Amniotic epithelial cell (primary cell): ENCODE measurements at places on chromosomes 3 and 15.
A peak's percentile ranks its signal among the peaks of the same experiment; 100 is the strongest.

DNA sequence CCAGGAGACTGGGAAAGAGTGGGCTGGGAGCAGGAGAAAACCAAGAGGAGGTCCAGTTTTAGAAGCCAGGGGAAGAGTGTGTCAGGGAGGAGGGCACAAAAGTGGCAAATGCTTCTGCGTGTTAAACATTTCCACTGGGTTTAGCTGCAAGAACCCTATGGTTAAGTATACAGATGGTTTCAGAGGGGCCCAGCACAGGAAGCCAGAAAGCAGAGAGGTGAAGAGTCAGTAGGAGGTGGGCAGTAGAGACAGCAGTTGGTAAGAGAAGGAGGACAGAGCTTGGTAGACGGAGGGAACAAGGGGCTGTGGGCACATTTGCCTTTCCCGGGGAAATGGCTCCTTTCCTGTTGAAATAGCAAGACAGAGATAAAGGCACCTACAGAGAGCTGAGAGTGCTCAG is 133.8 kb downstream of the EPHB1 start:
- DNase-seq = no peak

GRCh38 chr3:193702967-193703366 is 110.0 kb downstream of the OPA1 start:
- no peak for DNase-seq

DNA sequence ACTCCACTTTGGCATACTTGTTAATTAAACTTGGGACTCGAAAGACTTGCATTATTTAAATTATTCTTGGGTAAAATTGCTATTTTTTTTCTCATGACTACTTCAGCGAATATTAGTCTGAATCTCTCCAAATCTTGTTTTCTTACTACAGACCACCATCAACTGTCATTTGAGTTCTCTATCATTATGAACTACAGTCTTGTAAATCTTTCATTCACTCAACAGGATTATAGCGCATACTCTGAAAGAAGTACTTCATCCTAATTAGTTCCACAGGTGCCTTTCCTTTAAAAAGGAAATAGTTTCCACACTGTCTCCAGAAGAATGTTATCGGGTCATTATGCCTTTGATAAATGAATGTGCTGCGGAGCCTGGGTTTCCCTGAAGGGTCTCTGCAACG is 149.5 kb downstream of the NLGN1 start:
- no peak for DNase-seq

- DNase-seq = no peak
These were observed 112.9 kb downstream of the AKAP13 start for GRCh38 chr15:85493260-85493659.

GRCh38 chr3:33134026-33134625 is 20.3 kb downstream of the CRTAP start:
- peak; percentile 57 for DNase-seq

DNA sequence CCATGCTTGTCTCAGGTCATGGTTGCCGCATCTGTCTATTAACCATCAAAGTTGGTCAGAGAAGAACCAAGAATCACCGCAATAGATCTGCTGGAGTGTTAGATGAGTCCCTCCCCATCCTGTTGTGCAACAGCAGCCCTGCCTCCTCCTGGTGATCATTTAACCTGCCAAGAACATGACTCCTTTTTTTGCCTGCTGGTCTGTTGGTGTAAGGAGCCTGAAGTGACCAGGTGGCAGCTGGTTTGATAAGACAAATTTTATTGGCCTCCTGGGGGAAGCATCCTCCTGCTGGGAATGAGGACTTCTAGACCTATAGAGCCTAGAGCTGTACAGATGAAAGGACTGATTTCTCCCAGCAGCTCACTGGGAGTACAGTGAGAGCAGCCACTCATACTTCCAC is 43.5 kb upstream of the RAF1 start:
- peak; percentile 71 for DNase-seq

GRCh38 chr3:26236531-26236930 is 386.0 kb upstream of the LRRC3B start:
- DNase-seq = no peak

DNA sequence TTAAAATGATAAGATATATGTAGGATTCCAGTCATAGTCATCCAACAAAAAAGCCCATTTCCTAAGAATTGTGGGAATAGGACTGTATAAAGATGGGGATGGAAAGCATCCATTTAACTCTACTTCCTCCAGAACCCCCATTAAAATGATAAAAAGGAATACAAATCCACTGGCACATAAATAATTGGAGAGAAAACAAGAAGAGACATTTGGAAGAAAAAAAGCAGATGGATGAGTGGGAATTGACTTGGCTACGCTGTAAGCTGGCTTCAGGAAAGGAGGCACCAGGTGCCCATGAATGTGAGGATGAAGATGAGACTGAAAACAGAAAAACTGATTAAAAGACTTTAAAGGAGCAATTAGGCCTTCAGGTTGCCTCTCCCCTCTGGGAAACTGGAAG is 91.8 kb downstream of the ST8SIA2 start:
- no peak for DNase-seq

DNA sequence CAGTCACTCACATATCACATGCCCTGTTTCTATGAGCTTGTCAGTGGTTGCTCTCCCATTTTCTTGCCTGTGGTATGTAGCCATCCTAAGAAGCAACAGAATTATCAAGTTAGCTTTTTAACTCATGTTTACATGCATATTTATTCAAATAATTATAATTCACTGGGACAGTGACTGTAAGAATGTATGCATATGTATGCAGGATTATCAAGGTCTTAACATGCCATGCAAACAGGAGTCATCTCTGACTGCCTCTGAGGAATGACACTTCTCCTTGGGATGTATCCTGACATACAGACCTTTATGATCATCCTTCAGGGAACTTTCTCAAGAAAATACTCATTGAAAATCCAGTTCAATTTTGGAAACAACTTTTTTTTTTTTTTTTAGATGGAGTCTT is 240.9 kb downstream of the CPNE4 start:
- no peak for DNase-seq

DNA sequence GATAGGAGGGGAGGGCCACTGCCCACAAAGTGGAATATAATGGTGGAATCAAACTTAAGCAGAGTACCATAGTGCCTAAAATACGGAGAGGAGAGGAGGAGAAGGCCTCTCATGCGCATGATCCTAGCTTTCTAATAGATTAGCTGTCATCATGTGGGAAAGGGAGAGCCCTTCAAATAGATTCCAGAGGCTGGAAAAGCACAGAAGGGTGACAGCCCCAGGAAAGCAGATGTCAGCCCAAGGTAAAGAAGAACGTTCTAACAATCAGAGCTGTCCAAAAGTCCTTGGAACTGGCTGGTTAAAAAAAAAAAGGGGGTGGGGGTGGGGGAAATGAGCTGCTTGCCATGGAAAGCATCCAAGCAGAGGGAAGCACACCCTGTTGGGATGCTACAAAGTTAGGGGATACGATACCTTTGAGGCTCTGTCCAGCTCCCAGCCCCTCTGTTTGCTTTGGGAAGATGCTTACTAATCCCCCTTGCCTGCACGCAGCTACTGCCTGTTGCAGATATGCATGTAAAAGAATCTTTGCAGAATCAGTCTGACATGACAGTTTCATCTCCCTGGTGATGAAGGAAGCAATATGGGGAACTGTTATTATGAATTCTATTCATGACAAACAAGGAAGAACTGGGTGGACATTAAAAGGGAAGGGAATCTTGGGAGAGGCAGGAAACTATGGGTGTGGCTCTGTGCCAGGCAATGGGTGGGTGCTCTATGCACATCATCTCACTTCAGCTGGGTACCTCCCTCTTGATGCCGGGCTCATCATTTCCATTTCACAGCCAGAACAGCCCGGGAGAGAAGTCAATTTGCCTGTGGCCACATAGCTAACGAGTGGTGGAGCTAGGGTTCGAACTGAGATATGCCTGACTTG is 10.1 kb upstream of the LMCD1 start:
- DNase-seq = peak; percentile 59

DNA sequence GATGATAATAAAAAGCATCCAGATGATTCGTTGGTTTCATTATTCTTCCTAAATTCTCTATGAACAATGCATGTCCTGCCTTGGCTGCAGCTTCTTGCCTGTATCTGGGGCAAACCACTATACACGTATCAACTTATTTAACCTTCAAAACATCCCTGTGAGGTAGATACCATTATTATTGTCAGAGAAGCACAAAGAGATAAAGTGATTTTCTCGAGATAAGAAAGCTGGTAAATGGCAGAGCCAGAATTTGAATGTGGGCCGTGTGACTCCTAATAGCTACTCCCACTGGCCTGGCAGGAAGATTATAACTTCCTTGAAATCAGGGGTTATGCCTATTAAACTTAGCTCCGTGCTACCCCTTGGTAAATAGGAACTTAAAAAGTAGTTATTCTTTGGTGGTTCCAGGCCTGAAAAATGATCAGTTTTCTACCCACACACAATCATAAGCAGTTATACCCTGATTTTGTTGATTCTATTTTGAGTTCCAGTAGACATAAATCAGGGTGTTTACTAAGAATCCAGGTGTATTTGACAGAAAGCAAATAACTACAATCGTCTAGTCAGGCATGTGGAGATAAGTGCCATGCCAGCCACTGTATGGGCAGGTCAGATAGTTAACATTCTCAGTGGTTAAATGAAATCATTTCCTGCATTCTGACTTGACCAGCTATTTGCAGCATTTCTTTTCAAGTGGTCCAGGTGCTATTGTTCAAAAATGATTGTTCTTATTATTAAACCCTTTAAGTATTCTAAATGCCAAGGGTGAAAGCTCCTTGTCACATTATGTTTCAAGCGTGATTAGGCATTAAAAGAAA is 99.2 kb upstream of the LRRN1 start:
- DNase-seq = no peak

- DNase-seq = peak; percentile 96
These were observed 165.8 kb upstream of the SLC2A2 start for GRCh38 chr3:171192176-171192854.

DNA sequence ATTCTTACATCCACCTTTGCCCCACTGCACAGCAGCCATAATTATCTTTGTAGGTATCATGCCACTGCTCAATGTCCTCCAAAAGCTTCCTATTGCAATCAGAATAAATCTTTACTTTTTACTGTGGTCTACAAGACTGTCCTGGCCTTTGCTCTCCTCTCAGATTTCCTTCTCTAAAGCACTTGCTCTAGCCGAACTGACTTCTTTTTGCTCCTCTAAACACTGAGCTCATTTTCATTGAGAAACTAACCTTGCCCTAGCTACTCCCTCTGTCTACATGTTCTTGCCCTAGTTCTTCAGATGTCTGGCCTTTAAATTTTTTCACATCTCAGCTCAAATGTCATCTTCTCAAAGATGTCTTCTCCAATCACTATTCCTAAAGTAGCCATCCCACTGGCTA is 342.8 kb downstream of the TBC1D5 start:
- DNase-seq = no peak

DNA sequence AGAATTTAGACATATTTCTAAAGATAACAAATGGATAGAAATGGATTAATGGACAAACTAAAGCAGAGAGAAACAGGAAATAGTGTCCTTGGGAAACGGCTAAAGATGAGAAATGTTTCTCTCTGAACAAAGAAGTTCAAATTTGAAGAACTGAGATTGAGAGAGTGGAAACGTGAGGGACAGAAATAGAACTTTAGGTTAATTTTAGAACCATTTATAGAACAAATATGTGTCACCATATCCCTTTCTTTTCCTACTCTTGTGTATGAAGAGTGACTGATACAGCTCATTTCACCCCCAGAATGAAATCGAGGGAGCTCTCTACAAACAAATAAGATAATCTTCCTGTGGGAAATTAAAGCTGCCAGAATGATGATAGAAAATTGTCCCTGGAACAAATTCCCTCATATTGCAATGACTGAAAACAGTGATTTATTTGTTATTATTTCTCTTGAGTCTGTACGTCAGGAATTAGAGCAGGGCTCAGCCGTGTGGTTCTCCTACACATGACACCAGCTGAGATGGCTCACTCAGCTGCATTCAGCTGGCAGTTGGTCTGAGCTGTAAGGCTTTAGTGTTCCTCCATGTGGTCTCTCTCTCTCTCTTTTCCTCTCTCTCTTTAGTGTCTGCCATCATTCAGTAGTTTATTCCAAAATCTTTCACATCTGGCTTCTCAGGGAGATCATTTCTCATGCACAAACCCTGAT is 46.6 kb upstream of the ARPP21 start:
- no peak for DNase-seq

DNA sequence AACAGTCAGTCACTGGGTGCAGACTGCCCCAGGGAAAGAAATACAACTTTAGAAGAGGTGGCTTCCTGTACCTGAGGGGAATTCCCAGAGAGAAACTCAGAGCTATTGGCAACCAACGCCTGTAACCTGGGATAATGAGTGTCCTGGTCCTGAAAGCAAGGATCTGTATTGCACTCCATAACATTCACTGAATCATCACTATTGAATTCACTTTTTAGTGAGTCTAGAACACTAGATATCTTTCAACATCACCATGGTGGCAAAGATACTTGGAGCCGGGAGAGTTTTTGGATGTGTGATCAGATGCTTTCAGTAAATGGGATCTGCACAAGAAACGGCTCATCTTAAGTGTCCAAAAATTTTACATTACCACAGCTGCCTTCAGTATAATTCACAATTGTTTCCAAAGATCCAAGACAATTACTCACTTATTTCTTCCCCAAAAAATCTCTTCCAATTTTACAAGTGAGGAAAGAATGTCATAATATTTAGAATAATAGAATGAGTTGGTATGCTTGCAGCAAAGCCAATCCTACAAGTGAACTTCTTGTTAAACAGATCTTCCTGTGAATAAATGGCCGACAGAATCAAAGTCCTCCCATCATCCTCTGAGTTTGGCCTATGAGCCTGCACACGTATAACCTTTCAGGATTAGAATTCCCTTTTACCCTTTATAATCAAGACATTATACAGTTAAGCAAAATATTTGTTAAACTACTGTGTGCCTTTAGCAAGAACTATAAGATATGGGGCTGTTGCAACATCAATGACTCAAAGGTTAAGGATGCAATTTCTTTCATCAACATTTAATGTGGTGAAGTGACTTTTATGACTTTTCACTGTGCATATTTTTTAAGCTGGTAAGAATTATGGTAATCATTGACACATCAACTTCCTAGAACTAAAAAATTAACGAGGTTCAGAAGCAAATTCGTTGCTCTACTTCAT is 243.3 kb upstream of the COL8A1 start:
- DNase-seq = peak; percentile 93

DNA sequence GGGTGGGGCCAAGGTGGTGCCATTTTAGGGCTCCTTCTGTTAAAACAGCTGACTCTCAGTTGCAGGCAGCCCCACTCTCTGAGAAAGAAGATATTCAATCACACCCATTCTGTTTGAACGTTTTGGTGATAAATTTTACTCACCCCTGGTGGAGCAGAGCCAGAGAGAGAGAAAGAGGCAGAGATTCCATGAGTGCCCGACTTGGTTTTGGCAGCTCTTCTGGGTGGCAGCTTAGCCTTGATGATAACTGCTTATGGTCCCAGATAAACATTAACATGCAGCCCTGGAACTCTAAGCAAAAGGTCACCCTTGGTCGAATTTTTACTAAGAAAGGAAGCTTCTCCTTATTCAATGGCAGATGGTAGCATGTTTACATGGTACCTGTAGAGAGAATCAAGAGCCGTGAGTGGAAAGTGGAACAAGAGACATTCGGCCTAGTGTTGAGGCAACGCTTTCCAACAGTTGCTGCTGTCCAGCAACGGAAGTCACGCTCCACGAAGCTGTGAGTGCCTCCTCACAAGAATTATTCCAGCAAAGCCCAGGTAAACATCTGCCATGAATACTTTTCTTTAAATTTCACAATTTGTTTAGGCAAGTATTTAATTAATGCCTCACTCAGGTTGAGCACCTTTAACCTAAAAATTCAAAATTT is 530.6 kb upstream of the ROBO2 start:
- no peak for DNase-seq

GRCh38 chr3:50340448-50341329 is at the start of gene RASSF1:
Gene RASSF1 (minus strand): TSS chr3:50340836. CDS start chr3:50340805, 31 bp downstream.
- DNase-seq = no peak

GRCh38 chr15:61153291-61153690 is 75.8 kb downstream of the RORA start:
- DNase-seq = no peak
